ENCODE measurements at places on chromosomes 7 and 10.

- DNase-seq: no peak
Observed at GRCh38 chr7:45617166-45617565, 43.0 kb downstream of the ADCY1 start.

DNA sequence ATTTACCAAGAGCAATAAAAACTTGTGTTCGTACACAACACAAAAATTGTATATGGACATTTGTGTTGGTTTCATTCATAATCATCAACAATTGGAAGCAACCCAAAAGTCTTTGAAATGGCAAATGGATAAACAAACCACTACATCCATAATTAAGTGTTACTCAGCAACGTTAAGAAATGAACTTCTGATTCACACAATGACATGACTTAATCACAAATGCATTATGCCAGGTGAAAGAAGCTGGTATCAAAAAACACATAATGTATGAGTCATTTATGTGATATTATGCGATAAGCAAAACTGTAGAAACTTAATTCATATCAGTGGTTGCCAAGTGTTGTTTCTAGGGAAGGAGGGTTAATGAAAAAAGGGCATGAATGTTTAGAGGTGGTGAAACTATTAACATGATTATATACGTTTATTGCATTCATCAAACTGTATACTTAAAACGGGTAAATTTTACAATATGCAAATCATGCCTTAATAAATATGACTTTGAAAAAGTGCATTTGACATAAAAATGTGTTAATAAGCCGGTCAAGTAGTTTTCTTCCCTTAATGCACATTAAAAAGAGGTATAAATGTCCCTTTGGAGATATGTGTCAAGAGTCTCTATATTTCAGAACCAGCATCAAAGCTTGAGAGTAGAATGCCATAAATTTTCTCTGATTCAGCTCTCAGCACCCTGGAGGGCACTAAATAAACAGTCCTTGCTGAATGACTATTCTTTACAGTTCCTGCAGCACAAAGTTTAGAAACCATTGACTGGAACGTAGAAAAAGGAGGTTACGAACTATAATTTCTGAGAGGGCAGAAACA, 84.8 kb upstream of the GRM3 start:
- no peak for DNase-seq

- peak; percentile 52 for DNase-seq
Observed at GRCh38 chr10:70445718-70446657, 4.5 kb upstream of the NODAL start.

DNA sequence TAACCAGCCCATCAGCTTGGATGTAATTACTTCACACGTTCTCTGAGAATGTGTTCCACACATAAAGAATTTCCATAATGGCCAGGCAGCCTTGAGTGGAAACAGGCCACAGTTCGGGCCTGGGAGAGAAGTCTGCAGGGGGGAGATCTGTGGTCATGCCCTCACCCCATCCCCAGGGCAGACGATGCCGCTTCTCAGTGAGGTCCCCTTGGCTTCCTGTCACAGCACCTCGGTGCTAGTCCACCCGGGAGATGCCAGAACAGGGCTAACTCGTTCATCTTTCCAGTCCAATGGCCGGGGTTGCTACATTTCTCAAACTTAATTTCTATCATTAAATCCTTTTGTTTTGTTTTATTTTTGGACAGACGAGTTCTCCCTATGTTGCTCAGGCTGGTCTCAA, 624.1 kb downstream of the PTPRN2 start:
- no peak for DNase-seq

DNA sequence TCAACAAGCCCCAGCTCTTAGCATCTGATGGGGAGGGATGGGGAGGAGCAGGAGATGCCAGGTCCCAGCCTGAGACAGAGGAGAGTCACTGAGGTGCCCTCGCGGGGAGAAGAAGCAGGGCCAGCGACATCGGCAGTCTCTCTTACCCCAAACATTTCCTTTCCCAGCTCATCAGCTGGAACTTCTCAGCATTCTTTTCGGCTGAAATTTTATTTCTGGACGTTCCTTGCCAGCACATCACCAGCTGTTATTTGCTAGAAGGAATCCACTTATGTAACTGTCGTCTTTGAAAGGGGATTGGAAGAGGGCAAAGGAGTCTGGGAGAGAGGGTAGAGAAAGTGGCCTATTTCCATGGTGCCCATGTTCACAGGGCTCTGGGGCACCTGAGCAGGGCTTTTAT, 101.0 kb upstream of the SHH start:
- no peak for DNase-seq

- no peak for DNase-seq
Observed at GRCh38 chr10:52965509-52965908, 192.9 kb upstream of the MBL2 start.

DNA sequence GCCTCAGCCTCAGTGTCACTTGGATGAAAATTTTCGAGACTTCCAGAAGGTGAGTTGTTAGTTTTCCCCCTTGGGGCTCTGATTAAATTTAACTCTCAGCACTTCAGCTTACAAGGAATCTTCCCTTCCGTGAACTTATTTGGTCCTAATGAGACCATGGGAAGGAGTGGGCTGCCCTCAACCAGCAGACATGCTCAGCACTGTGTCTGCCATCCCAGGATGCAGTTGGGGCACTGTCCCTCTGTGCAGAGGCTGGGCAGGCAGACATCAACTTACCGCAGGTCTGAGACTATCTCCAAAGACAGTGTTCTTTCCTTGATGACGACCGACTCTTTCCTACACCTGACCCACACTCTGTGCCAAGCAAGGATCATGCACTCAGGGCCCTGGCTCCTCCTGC, 36.7 kb downstream of the VOPP1 start:
- DNase-seq: no peak

- peak; percentile 72 for DNase-seq
Observed at GRCh38 chr7:111486472-111487142, 75.7 kb downstream of the IMMP2L start.

DNA sequence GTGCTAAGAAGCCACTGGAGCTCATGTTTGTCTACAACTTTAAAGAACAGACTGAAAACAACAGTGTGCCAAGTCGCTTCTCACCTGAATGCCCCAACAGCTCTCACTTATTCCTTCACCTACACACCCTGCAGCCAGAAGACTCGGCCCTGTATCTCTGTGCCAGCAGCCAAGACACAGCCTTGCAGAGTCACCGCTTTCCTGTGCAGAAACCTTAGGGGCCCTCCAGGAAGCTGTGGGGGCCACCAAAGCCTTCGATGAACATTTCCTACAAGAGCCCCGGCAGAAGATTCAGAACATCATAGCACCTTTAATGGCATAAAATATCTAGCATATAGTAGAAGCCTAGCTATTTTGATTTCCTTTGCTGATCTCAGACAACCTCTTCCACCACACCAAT, 88.0 kb upstream of the PRSS58 start:
- DNase-seq: no peak

- DNase-seq: no peak
Observed at GRCh38 chr7:39128287-39128843, 150.7 kb downstream of the POU6F2 start.

- peak; percentile 16 for DNase-seq
Observed at GRCh38 chr10:83991986-83992753, 147.1 kb upstream of the GHITM start.

DNA sequence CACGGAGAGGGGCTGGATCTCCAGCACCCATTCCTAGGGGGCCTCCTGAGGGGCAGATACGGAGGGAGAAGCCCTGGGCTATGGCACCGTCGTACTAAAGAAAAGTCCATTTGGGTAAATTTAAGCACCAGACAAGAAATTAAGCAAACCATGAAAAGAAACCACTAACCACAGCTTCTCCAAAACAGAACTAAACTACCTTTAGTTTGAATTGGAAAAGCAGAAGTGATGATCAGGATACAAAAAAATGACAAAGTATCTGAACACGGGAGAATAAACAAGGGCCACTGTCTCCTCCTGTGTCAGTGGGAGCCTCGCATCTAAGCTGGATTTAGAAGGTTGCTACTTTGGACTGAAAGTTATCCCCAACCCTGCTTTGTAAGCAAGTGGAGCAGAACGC, 69.1 kb downstream of the DIP2C start:
- DNase-seq: no peak

DNA sequence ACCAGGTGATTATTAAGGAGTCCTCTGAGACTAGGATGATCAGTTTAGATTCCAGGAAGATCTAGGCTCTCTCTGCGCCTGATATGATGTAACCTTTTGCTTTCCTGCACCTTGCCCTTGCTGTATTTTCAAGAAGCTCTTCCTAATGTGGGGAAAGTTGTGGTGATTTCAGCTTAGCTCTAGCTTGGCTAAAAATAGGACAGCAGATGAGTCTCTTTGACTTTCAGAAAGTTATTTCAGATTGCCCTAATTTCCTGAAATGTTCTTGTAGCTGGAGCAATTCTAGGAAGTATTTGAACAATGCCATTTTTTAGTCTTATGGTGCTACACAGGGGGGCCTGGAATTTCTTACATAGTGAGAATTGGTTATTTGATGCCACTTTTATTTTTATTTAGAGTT, 3.8 kb downstream of the LCOR start:
- peak; percentile 73 for DNase-seq

DNA sequence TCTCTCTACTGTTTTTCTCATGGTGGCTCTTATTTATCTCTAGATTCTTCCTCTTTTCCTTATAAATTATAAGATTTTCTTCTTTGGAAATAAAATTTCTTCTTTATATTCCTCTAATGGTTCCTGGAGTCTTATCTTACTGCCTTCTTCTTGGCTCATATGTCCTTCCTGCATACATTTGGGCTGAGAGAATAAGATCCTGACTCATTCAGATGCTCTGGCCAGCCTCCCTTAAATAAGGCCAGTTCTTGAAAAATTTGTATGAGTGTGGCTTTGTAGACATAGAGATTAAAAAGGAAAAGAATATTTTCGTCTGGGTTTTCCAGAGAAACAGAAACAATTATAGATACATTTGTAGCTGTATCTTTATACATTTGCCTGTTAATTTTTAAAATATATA, 411.3 kb downstream of the KIF20B start:
- no peak for DNase-seq

DNA sequence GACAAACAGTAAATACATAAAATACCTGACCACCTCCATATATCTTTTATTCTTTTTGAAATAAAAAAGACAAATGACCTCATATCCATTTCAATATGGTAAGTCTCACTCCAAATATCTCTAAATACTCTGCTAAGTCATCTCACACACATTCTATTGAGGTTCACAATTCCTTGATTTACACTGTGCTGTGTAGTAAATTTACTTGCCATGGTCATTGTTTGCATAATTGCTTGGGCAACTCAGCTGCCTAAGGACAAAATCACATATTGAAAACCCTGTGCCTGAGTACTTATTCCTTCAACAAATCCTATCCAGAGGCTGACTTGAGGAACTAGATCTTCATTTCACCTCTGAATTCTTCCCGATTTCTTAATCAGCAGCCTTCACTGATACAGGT, 176.4 kb downstream of the THSD7A start:
- DNase-seq: no peak

DNA sequence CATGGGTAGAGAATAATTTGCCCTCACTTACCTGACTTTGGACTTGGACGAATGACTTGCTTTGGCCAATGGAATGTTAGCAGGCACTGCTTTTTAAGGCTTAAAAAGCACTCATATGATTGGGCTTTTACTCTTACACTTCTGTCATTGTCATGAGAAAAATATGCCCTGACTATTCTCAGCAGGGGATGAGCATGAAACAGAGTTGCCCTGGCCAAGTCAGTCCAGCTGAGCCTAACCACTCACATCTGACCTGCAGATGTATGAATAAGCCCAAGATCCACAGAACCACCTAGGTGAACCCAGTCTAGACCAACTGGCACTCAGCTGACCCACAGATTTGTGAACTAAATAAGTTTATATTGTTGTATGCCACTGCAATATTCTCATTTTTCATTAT, 573.5 kb downstream of the TNS3 start:
- peak; percentile 39 for DNase-seq

GRCh38 chr10:844552-844951, 87.0 kb downstream of the LARP4B start:
- peak; percentile 60 for DNase-seq

GRCh38 chr10:52870562-52870961, 98.0 kb upstream of the MBL2 start:
- DNase-seq: no peak

GRCh38 chr7:116139007-116139406, 71.3 kb upstream of the TES start:
- DNase-seq: no peak

GRCh38 chr10:78895469-78895868, 173.3 kb upstream of the ZMIZ1 start:
- no peak for DNase-seq

- no peak for DNase-seq
Observed at GRCh38 chr10:119103241-119103902, 541 bp upstream of the DENND10 start.

GRCh38 chr10:110733218-110733952, 89.2 kb downstream of the RBM20 start:
- no peak for DNase-seq

DNA sequence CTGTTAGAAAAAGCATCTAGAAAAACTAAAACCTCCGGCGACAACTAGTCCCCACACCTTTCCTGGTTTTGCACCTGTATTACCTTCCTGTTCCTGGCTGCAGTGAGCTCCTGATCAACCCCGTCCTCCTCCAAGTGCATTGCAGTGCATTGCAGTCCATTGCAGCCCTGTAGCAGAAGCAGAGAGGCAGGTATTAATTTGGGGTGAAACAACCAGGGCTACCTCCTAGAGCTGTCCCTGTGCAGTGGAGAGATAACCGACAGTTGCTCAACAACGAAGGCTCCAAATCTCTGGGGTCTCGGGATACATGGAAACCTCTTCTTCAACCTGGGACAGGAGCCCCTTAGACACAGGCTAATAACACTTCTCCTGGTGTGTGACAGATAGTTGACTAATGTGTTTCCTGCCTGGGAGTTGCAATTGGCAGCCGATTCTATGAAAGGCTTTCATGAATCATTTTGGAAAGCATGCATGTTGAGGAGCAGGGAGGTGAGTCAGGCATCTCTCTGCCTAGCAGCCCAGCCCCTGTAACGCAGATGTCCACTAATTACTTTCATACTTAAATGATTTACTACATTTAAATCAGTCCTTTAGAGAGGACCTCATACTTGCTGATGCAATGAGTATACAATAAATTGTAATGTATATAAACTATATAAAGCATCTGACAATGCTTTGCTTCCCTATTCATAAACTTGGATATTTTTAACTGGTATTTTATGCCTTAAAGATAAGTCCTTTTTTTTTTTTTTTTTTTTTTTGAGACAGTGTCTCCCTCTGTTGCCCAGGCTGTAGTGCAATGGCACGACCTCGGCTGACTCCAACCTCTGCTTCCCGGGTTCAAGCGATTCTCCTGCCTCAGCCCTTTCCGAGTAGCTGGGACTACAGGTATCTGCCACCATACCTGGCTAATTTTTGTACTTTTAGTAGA, 59.0 kb downstream of the PRR15 start:
- peak; percentile 98 for DNase-seq

GRCh38 chr7:4784799-4785198, 9.4 kb downstream of the AP5Z1 start:
- no peak for DNase-seq

- peak; percentile 74 for DNase-seq
Observed at GRCh38 chr10:50497758-50498157, 126.0 kb downstream of the SGMS1 start.

DNA sequence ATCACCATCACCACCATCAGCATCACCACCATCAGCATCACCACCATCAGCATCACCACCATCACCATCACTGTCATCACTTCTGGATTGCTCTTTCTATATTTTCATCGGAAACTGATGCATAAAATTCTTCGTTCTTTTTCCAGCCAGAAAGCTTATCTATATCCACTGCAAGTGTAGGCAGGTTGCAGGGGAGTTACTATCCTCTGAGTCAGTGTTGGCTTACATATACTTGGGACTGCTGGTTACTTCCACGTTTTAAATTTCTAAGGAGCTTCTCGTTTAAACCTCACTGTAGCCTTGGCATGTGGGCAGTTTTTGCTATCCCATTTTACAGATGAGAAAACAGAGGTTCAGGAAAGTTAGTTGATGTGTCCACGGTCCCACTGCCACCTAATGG, 66.1 kb downstream of the FOXL3 start:
- no peak for DNase-seq

All from EH (cell line).